ENCODE measurements at places on chromosomes 13 and 19. TPM values are rescaled to one million over a fixed set of nuclear protein-coding genes. Genes with fewer than 3 reads are reported as not detected.

DNA sequence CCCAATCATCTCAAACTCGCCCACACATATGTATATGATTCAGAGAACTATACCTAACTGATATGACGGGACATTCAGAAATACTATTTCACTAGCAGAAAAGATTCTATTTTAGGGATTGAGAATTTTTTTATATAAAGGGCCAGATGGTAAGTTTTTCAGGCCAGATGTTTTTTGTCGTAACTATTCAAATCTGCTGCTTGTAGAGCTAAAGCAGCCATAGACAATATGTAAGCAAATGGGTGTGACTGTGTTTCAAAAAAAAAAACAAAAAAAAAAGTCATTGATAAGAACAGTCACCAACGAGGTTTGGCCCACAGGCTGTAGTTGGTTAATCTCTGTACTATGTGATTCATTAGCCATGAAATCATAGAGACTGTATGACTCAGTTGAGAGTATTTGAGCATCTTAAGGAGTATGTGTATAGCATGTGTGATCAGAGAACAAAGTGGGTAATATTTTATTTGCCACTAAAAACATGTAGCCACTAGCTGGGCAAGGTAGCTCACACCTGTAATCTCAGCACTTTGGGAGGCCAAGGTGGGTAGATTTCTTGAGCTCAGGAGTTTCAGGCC lies 2724.7 kb downstream of the PCDH9 start:
- ATAC-seq, result no peak

GRCh38 chr19:45952686-45953505 lies 20.8 kb downstream of the NOVA2 start:
- ATAC-seq, result peak; percentile 35

GRCh38 chr19:336067-336614 lies 8.5 kb downstream of the MIER2 start:
- peak; percentile 28 for ATAC-seq

GRCh38 chr19:32814624-32815023 lies 54.9 kb downstream of the SLC7A9 start:
- ATAC-seq, result no peak

DNA sequence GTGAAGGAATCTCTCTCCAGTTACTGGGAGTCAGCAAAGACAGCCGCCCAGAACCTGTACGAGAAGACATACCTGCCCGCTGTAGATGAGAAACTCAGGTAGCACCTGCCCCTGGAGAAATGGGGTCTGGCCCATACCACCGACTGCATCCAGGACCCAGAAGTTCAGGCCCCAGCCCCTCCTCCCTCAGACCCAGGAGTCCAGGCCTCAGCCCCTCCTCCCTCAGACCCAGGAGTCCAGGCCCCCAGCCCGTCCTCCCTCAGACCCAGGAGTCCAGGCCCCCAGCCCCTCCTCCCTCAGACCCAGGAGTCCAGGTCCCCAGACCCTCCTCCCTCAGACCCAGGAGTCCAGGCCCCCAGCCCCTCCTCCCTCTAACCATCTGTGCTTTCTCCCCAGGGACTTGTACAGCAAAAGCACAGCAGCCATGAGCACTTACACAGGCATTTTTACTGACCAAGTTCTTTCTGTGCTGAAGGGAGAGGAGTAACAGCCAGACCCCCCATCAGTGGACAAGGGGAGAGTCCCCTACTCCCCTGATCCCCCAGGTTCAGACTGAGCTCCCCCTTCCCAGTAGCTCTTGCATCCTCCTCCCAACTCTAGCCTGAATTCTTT lies 3.0 kb downstream of the APOC2 start:
- ATAC-seq, result no peak

- no peak for ATAC-seq
Observed at GRCh38 chr19:21335721-21336120, 6.5 kb upstream of the ZNF708 start.

- ATAC-seq, result no peak
Observed at GRCh38 chr19:40807147-40808020, 8.4 kb downstream of the EGLN2 start.

GRCh38 chr13:27151798-27152599 lies 19.6 kb downstream of the USP12 start:
- no peak for ATAC-seq

GRCh38 chr19:33300894-33301143 lies 1.5 kb downstream of the CEBPA start:
- no peak for ATAC-seq

DNA sequence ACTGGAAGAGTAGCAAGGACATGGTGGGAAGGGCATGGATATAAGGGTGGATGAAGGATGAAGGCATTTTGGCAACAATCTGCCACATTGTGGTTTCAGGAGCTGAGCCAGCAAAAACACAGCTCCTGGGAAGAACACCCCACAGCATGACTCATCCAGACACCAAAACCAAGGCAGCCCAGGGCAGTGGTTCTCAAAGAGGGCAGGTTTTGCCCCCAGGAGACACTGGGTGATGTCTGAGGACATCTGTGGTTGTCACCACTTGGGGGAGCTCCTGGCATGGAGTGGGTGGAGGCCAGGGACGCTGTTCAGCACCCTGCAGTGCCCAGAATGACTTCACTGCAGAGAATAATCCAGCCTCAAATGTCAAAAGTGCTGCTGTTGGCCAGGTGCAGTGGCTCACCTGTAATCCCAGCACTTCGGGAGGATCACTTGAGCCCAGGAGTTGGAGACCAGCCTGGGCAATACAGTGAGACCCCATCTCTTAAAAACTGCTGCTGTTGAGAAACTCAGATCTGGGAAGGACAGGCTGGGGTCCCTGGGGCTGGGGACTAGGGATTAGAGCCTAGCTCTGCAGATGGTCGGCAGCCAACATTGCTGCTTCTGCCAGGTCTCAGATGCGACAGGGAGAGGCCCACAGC lies 16.1 kb downstream of the ZFR2 start:
- peak; percentile 56 for ATAC-seq

- no peak for ATAC-seq
Observed at GRCh38 chr19:45471111-45471930, 3.5 kb downstream of the FOSB start.

DNA sequence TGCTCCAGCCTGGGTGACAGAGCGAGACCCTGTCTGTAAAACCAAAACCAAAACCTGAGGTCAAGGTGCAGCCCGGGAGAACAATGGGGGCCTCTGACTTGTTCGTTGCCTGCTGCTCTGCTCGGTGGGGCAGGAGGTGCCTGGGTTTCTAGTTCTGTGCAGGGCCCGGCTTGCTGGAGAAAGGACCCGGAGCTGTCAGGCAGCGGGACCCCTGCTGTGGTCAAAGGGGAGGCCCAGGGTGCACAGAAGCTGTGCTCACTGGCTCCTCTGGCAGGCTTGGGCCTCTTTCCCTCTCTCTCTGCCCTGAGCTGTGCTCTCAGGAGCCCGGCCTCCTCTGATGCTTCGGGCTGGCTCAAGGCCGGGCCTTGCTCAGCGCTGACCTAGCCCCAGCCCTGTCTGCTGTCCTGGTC lies 3.5 kb downstream of the LRP3 start:
- no peak for ATAC-seq

DNA sequence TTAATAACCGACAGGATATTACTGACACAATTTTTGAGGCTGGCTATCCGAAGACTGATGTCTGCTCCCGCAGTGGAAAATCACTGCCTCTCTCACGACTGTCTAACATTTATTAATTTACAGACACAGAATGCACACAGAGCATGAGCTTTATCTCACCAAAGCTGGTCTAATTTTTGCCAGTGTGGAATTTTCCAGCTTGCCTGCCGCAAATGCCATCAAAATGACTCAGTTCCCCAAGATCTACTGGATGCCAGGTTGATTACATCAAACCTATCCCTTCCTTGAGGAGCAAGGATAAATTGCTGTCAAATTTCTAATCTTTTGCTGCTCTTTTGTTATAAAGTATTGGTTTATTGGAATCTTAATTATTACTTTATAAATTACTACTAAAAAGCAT lies 1775.1 kb upstream of the PCDH20 start:
- no peak for ATAC-seq

GRCh38 chr13:39496506-39496905 lies 106.5 kb downstream of the LHFPL6 start:
- ATAC-seq, result no peak

DNA sequence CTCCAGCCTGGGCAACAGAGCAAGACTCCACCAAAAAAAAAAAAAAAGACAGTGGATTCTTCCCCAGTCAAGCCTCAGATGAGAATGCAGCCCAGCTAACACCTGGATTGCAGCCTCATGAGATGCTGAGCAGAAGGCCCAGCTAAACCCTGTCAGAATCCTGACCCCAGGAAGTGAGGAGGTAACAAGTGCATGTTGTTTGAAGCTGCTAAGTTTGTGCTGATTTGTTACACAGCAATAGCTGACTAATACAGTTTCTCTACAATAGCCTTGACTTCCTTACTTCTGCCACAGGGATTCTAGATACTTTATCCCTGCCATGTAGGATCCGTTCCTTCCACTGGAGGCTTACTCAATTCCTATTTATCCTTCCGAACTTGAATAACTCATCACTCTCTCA lies 20.5 kb downstream of the TMPRSS9 start:
- no peak for ATAC-seq

DNA sequence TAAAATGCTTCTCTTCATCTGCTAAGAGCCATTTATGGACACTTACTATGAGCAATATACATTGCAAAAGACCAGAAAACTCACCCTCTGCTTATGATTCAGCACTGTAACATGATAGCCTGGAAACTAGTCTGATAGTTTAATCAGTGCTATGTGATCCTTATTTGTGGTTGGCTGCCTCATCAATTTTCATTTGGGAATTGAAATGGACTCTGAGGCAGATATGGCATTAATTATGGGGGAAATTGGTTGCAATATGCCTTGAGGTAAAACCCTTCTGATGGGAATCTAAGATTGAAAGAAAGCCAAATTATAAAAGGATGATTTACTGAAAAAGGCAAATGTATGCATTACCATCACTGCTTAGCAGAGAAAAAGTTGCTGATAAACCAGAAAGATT lies 33.5 kb downstream of the FAM216B start:
- no peak for ATAC-seq

- ATAC-seq, result no peak
Observed at GRCh38 chr13:72986197-72986596, 72.6 kb upstream of the KLF5 start.

DNA sequence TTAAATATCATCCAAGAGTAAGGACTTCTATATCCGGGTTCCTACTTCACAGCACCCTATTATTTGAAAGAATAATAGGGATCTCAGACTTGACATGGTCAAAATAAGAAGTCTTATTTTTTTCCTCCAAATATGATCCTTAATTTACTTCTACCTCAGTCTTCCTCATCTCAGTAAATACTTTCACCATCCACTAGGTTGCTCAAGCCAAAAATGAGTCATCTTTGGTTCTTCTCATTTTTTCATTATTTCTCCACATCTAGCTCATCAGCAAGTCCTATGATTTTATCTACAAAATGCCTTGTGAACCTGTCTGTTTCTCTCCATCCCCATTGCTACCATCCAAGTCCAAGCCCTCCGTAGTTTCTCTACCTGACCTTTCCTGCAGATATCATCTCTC lies 121.9 kb upstream of the GJB6 start:
- no peak for ATAC-seq

KLK6 gene
- 106 TPM for total RNA-seq

LGALS7B gene
- total RNA-seq, result 886 TPM

ZNF331 gene
- 4.6 TPM for total RNA-seq

Data from esophagus mucosa (tissue), 1 donor.